ENCODE measurements at places on chromosomes 11 and 22.

DNA sequence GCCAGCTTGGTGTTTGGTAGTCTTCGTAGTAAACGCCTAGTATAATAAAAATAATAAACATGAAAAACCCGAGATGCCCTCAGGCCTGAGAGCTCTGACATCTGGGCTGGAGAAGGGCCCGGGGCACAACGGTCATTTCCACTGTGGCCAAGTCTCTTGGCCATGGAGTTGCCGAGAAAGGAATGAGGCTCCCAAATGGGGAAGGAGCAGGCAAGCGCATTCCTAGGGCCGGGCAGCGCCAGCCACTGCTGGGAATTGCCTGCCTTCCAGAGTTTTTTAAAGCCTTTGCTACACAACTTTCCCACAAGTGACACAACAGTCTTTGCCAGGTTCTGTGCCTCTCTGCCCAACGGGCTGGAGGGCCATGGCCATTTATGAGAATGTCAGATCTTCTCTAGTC, 103.4 kb downstream of the NAV2 start:
- DNase-seq, result no peak

DNA sequence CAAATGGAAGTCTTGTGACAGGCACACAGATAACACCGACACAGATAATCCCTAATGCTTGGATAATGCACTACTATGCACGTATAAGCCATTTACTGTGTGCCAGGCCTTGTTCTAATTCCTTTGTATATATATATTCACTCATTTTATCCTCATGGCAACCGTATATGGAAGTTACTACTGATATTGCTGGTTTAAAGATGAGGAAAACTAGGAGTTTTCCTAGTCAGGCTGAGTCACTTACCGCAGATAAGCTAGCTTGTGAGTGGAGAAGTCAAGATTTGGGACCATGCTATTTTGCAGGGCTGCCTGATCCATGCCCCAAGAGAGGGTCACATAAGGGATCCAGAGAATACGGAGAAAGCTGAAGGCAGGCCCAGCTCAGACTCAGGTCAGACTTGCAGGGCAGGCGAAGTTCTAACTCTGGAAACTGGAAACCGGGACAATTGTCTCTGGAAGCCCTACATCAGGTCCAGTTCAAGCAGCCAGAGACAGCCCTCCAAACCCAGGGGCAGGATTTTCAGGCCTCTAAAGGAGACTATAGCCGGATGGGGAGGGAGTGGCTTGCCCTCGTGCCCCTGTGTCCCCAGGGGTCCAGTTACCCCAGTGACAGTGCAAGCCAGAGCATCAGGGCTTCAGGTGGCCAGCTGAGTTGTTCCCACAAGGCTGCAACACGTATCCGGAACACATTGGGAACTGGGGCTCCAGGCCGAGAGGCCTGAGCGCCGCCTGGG, 534.8 kb downstream of the INSC start:
- DNase-seq, result no peak

DNA sequence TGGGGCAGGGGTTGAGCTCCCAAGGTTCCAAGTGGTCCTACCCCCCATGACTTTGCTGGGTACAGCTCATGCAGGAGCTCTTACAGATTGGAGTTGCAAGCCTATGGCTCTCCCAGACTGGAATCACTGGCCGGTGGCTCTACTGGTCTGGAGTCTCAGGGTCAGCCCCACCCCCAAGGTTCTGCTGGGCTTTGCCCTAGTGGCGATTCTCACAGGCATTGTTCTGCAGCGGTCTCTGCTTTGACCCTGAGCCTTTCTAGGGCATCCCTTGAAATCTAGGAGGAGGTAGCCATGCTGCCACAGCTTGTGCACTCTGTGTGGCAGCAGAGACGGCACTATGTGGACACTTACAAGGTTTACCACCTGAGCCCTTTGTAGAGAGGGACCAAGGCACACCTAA, 49.3 kb upstream of the HMGXB4 start:
- DNase-seq, result no peak

GRCh38 chr22:35684270-35684700, 33.4 kb upstream of the APOL5 start:
- no peak for DNase-seq

- no peak for DNase-seq
These were observed 5.8 kb downstream of the SHANK2 start for GRCh38 chr11:71246559-71246958.

DNA sequence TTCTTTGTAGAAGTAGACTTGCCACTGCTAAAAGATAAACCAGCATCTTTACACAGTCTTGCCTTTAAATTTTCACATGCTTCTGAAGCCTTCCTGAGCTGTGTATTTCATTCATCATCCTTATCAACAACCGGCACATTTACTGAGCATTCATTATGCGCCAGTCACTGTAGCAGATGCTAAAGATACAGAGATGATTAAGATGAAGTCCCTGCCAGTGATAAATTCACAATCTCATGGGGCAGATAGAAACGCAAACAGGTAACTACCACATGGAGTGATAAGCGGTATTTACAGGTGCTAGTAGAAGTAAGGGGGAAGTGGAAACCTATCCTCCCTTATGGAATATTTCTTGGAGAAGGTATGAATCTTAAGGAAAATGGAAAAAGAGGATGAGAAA, 67.2 kb downstream of the PRCP start:
- DNase-seq, result no peak

All from iPS DF 6.9 (cell line).